ENCODE measurements at places on chromosomes 7 and 10.

DNA sequence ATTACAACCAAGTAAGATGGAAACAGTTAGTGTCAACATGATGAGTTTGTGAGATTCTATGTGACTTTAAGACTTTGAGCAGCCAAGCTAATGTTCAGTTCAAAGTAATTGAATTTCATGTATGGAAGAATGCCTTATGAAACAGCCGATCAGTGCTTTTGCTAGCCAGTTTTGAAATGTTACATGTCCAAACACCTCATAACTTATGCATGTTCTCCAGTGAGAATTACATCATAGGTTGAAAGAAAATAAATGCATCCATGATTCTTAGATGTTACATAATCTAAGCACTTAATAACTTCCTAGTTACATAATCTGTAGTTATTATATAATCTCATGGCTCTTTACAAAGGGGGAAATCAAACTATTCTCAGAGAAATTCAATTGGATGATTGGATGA lies 211.3 kb downstream of the BICC1 start:
- peak; percentile 47 for DNase-seq

GRCh38 chr7:127391591-127392181 lies 822 bp downstream of the ZNF800 start:
- DNase-seq, result peak; percentile 21

- DNase-seq, result no peak
These were observed 97.0 kb downstream of the MICALL2 start for GRCh38 chr7:1362301-1362700.

DNA sequence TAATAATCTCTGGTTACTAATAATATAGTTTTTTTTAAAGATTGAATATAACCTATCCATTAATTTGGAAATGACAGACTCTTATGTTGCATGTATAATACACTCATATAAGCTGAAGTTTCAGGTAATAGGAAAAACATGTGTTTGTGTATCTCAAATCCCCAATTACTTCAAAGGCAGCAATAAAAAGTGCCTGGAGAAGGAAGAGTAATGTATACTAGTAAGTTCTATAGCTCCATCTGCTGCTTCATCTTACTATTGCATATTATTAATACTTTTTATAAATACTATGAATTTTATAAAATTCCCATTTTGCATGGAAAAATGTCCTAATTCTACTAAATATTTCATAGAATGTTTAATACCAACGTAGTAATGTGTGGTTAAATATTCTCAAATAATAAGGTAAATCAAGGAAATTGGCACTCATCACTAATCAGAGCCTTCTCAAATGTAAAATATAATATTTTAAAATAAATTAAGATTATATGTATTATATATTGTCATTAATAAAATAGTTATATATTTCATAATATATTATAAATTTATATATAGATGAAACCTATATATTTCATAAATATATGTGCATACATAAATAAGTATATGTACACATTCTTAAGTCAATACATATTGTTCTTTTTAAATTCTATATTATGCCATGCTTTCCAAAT lies 311.9 kb downstream of the HGF start:
- DNase-seq, result peak; percentile 55

DNA sequence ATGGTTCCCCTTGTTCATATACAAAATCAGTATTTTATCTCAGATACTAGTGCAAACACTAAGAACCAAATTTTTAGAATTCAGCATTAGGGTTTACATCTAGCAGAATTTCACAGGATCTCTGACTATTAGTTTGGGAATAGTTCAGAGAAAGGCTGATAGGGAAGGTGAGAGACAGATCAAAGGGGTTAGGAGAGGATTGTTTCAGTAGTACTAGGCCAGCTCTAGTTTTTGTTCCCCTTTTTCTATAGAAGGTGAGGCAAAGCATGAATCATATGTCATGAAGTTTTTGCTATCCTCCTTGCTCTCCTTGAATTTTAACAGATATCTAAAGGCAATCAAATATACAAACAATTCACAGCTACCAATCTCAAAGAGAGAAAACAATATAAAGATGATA lies 26.1 kb upstream of the CTNNA3 start:
- DNase-seq, result no peak

DNA sequence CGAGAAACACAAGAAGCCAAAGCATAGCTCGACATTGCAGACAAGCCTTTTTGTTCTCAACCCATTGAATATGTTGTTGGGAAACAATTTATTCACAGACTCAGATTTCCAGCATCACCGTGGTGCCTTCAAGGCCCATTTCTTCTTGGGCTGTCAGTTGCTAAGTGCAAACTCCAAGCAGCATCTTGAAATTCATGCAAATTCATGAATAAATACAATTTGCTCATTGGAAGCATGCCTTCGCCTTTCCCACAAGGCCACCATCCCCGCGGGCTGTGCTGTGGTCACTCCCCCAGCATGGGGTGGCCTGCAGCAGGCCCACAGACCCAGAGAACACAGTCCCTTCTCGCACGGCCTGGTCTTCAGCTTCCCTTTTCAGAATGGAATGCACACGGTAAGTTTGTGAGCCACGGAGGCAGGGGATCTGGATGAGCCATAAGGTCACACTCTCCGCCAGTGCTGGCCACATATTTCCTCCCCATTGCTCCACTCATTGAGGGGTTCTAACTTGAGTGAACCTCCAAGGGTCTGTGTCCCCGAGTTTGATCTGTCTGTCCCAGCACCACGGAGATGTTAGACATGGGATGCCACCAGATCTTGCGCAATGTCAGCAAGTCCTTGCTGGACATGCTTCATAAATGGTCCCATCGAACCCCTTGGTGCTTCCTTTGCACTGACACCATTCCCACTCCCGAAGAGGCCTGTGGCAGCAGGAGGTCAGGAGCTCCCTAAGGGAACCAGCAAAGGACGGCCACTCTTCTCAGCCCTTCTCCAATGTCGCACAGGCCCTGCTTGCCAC lies 109.5 kb downstream of the GFRA1 start:
- no peak for DNase-seq

- DNase-seq, result no peak
These were observed 113.2 kb upstream of the CHST15 start for GRCh38 chr10:124206616-124207015.

DNA sequence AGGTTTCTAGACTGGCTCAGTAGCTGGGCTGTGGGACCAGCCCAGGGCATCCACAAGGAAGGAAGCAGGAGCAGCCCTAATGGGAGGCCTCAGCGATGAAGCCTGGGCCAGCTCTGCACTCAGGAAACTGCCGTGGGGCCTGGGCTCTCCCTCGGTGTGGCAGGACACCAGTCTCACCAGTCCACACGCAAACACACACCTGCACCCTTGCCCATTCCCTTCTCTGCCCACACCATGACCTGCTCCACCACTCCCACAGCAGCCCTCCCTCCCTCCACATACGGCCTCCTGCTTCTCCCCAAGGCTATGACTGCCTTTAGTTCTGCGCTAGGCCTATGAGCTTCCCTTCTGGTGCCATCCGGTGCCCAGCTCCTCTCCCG lies 7.1 kb downstream of the FGF8 start:
- no peak for DNase-seq

GRCh38 chr10:31317652-31318381 lies 1.2 kb upstream of the ZEB1 start:
- no peak for DNase-seq

DNA sequence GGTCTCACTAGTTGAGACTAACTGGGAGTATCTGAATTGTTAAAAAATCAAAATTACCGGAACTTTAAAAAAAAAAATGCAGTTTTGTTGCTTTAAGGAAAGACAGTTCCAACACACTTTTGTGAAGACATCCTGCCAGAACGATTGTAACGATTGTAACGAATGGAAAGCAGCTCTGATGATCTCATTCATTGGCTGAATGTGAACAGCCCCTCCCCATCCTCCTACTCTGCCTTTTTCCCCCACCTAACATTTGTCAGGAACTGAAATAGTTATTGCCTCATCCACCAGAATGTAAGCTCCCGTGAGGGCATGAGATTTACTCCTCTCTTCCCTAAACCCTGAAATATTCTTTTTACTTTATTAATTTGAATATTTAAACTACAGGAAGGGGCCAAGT lies 23.1 kb upstream of the ZC3HAV1L start:
- peak; percentile 82 for DNase-seq

DNA sequence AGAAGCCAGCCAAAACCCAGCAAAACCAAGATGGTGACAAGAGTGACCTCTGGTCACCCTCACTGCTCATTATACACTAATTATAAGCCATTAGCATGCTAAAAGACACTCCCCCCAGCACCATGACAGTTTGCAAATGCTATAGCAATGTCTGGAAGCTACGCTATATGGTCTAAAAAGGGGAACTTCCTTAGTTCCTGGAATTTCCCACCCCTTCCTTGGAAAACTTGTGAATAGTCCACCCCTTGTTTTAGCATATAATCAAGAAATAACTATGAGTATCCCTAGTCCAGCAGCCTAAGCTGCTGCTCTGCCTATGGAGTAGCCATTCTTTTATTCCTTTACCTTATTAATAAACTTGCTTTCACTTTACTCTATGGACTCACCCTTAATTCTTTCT lies 16.0 kb downstream of the CASP7 start:
- no peak for DNase-seq

DNA sequence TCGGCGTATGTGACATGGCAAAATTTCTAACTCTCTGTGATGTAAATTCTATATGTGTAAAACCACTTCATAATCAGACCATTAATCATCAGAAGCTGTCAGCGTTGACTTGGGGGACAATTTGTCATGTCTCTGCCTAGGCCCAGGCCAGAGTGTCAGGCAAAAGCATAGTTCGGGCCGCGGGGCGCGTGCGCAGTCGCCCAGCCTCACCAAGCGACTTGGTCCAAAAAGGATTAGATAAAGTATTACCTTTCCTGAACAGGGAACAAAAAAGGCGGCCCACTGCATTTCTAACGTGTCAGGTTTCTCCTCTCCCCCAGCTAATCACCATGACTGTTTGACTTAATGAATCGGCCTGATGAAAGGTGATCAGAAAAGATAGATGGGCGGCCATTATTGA lies 114.2 kb downstream of the EBF3 start:
- DNase-seq, result no peak
